ENCODE measurements at places on chromosomes 6 and 20.

- DNase-seq, result no peak
These were observed 206.9 kb downstream of the IBTK start for GRCh38 chr6:82040405-82041221.

GRCh38 chr6:141117874-141118273 lies 1014.9 kb upstream of the GJE1 start:
- no peak for DNase-seq

DNA sequence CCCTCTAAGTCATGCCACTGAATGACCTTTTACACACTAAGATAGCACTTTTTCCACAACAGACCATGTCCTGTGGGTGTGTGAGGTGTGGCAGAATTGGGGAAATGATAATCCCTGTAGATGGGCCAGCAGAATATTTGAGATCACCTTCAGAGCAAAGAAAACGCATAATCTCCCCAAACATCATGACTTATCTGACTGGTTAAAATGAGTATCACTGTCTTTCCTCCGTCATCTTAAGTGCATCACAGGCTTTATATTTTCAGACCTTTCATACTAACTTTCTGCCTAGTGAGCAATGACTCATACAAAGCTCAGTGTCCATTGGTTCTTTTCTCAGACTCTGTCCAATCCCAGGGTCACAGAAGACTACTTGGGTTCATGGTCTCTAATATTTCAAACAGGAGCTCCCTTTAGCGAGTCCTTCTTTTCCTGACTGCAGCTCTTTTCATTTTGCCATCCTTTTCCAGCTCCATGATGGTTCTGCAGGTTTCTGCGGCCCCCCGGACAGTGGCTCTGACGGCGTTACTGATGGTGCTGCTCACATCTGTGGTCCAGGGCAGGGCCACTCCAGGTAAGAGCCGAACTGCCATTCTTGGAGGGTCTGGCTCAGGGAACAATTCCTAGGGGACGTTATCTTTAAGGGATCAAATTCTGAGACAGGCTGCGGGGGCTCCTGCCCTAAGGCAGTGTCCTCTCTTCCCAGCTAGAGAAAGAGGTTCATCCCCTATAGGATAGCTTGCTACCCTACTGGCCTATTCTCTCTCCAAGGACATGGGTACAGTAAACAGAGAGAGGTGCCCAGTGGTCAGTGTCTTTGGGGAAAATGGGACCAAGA lies at the start of gene HLA-DPB1:
Gene HLA-DPB1 (plus strand): TSS at position 423 of the 838 bp plus-strand sequence. CDS start 52 bp downstream, at position 475.
- DNase-seq, result no peak

DNA sequence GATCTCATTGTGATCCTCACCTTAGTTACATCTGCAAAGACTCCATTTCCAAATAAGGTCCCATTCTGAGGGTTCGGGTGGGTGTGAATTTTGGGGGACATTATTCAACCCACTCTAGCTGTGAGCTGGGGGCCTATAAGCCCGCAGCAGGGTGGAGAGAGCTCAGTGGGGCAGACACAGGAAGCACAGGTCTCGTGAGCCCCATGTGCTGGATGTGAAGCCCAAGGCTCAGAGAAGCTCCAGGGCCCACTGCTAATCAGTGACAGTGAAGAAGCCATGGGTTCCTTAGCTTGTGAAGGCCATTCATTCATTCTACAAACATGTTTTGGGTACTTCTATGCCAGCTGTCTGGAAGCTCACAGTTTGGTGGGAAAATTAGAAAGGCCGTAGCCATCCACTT lies 47.5 kb downstream of the CHMP4B start:
- no peak for DNase-seq

DNA sequence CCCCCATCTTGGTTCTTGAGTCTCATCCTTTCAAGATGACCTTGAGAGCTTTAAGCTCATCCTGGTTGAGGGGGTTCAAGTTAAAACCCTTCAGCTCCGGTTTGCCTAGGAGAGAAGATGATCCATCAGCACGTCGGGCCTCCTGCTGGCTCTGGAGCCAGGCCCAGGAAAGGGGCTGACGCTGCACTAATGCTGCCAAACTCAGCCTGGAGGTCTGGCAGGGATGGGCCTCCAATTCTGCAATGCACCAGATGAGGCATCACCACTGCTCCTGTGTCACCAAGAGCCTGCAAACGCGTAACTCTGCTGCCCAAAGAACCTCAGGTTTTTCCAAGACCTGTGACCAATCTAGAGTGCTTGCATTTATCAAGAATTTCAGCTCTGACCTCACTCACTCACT lies 6.1 kb downstream of the PDRG1 start:
- DNase-seq, result no peak

GRCh38 chr6:22550971-22551670 lies 18.2 kb upstream of the HDGFL1 start:
- DNase-seq, result no peak

DNA sequence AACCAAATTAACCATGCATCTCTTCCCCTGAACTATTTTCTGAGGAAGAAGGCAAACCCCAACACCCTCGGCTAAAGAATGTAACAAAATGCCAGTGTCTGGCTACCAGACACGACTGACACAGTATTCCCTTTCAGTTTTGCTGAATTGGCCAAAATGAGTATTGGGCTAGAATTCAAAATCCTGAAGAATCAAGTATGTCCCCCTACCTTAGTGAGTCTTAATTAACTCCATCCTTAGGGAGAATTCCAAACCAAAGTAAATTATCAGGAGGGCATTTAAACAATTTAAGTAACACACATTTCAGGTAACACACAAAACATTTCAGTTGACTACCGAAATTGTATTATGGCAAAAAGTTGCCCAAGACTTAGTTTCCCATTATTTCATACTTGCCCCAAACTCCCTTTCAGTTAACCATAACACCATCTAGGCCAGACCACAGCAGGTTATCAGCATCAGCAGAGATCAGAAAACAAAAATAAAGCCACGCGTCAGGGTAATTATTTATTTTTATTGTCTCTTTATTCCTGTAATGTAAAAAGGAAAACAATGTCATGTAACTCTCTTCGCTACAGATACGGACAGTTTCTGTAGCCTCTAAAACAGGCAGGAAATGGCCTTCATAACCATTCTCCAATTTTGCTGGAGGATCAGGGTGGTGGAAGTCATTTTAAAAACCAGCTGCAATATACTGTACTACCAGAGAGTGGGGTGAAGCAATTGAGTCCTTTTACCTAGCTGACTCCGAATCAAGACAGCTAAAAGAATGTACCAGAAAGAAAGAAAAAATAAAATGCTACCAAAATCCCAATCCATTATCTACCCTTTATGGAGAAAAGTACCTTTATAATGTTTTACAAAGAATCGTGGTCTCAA lies 1.9 kb downstream of the SNX5 start:
- no peak for DNase-seq

- no peak for DNase-seq
These were observed 117.2 kb upstream of the ESR1 start for GRCh38 chr6:151690303-151690702.

- no peak for DNase-seq
These were observed 139.0 kb downstream of the FNDC1 start for GRCh38 chr6:159308198-159308597.

GRCh38 chr6:101722471-101722870 lies 329.0 kb downstream of the GRIK2 start:
- DNase-seq, result no peak
